ENCODE measurements at places on chromosomes 1 and 21. TPM values are rescaled to one million over a fixed set of nuclear protein-coding genes. Genes with fewer than 3 reads are reported as not detected.

DNA sequence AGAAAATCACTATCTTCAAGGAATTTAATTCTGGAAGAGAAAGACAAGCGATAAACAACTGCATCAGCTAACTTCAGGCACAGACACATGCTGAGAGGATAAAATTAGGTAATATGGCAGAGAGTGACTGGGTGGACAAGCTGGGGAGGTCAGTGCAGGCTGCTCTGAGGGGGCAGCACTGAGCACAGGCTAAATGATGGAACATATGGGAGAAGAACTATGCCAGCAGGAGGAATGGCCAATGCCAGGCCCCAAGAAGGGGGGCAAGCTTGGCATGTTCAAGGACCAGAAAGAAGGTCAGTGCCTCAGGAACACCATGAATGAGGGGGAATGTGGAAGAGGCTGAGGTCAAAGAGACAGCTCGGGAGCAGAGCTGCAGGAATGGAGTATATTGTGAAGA, 190.7 kb upstream of the MAP1LC3C start:
- no peak for DNase-seq

The NGF gene
- total RNA-seq = 2.1 TPM

GRCh38 chr1:155327981-155328380, 7.3 kb downstream of the RUSC1 start:
- DNase-seq = no peak

DNA sequence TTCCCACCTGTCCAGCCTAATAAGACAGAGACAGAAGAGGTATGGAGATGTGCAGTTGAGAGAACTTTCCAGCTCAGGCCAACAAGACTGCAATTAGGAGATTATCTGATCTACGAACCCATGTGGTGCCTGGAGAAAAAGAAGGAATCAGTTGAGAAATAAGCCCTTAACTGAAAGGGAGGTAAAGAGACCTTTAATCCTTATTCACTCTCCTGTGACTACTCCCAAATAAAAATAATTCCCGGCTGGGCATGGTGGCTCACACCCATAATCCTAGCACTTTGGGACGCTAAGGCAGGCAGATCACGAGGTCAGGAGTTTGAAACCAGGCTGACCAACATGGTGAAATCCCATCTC, 31.9 kb upstream of the SARS1 start:
- DNase-seq = no peak

DNA sequence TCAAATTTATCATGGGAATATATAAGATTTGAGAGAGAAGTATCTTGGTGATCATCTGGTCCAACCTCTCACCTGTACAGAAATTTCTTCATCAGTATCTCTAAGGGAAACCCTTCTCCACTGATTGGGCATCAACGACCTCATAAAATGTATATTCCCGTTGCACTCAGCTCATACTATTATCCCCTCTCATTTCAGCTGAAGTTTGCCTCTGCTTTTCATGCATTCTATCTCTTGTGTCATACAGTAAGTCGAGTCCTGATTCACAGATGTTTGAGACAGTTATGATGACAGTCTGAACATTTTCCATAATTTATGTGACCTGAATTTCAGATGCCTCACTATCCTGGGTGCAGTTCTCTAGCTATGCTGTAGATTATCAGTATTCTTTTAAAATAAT, 21.0 kb downstream of the OR10R2 start:
- no peak for DNase-seq

GRCh38 chr1:3775490-3776230, 3.1 kb downstream of the SMIM1 start:
- DNase-seq = peak; percentile 77

The KRTAP11-1 gene
- not detected for total RNA-seq

DNA sequence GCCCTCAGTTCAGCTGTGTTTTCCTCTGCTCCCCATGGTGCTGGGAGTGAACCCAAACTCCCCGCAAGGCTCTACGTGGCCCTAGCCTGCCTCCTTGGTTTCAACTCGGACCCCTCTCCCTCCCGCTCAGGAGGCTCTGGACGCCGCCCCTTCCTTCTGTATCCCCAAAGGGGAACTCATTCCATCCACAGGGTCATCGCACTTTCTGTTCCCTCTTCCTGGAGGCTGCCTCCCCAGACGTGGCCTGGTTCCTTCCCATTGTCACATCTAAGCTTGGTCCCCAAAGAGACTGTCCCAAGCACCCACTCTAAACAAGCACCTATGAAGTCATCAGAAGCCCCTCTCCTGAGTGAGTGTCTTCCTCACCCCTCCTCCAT, 10.9 kb downstream of the KCNAB2 start:
- DNase-seq = no peak

- DNase-seq = no peak
These were observed 88.1 kb upstream of the HIVEP3 start for GRCh38 chr1:42006836-42007235.

- DNase-seq = no peak
These were observed 933 bp downstream of the ANKRD34A start for GRCh38 chr1:145963265-145964019.

DNA sequence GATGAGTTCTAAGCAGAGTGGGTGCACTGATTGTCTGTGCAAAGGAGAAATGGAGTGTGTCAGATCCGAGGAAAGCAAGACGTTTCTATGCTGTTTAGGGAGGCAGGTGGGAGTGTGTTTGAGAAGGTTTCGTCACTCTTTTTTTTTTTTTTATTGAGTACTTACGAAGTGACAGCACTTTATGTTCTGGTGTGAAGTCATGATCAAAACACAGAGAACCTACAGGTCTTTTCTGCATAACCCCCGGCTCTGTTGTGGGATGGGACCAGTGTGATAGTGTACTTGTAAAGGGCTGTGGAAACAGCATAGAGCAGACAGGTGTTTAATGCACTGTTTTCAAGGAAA, 26.7 kb downstream of the MIA3 start:
- no peak for DNase-seq

DNA sequence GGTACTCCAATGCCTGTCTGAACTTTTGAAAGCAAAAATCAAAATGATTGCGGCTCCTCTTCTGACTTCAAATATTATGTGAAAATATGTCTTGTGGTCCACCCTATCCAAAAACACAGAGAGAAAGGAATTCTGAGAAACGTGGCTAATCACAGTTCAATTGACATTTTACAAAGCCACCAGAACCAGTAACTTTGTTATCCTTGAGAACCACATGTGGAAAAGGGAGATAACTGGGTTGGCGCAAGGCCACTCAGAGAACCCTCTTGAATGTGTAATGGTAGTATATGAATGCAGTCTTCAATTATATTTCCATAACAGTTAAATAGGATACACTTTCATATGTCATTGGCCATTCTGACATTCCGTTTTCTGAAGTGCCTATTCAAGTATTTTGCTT, 1030.0 kb upstream of the TMPRSS15 start:
- DNase-seq = no peak

- DNase-seq = no peak
These were observed 433.1 kb downstream of the CAMTA1 start for GRCh38 chr1:7218210-7218832.

DNA sequence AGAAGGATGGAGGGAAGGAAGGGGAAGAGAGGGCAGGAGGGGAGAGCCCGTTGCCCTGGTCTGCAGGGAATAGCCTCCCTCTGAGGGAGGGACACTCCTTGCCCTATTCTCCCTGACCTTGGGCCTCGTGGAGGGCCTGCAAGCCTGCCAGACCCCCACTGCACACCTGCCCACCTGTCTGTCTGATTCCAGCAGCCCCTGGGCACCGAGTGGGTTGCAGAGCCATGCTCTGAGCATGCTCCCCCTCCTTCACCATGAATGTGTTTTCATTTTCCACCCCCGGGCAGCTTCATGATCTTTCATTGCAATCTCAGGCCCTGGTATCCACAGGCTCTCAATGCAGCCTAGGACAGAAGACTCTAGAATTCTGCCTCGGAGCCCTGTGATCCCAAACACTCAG, 5.1 kb upstream of the NPHP4 start:
- peak; percentile 29 for DNase-seq

GRCh38 chr1:70671006-70671405, 259.9 kb downstream of the CTH start:
- DNase-seq = no peak

DNA sequence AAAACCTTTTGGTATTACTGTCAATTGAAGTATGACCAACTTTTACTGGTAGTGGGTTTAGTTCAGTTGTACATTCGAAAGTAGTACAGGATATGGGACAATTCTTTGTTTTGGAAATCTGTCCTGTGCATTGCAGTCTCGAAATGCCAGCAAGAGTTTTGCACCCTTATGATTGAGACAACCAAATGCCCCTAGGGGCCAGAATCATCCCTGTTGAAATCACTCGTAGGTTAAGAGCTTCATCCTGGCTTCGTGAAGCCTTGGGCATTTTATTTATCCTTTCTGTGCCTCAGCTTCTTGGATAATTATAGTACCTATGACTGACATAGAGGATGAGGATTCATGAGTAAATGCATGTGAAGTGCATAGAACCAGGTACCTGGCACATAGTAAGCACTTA, 2.4 kb upstream of the GOLT1A start:
- DNase-seq = no peak

- DNase-seq = no peak
These were observed 38.3 kb upstream of the CLCA4 start for GRCh38 chr1:86508583-86508969.

DNA sequence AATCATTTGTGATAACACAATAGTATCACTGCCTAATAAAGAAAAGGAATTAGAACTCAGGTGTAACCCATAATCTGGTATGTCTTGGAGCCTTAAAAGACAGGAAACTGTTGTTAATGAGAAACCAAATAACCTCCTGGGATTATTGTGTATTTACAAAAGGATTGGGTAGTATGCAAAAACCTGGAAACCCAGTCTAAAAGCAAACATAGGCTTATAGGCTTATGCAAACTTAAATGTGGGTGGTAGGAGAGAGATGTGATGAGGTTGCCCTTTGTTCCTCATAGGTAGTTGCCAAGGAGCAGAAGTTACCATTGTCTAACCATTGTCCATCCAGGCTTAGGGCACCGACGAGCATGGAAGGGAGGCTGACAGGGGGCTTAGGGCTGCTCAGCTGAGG, 165.8 kb downstream of the AK5 start:
- DNase-seq = no peak

DNA sequence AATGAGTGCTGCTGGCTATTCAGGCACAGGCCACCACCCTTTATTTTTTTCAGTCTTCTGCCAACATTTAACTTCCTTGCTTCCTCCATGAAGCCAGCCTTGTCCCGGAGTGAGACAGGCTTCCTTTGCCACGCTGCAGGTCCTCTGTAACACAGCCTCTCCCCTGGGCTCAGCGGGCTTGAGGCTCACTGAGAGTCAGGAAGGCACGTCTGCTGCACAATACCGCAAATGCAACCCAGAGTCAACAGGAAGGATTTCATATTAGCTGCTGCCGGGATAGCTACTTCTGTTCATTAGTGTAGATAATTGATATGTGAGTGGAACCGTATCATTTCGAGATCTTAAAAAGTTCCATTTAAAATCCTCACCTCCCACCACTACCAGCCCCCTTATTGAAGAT, 22.5 kb downstream of the MYOG start:
- no peak for DNase-seq

DNA sequence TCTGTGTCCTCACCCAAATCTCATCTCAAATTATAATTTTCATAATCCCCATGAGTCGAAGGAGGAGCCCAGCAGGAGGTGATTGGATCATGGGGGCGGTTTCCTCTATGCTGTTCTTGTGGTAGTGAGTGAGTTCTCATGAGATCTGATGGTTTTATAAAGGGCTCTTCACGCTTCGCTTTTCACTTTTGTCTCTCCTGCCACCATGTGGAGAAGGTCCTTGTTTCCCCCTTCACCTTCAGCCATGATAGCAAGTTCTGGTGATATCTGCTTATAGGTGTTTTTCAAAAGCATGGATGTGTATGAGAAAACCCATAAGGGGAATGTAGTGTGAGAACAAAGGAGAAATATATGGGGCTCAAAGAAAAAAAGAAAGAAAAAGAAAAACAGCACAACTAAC, 405.9 kb upstream of the RGS18 start:
- DNase-seq = no peak

DNA sequence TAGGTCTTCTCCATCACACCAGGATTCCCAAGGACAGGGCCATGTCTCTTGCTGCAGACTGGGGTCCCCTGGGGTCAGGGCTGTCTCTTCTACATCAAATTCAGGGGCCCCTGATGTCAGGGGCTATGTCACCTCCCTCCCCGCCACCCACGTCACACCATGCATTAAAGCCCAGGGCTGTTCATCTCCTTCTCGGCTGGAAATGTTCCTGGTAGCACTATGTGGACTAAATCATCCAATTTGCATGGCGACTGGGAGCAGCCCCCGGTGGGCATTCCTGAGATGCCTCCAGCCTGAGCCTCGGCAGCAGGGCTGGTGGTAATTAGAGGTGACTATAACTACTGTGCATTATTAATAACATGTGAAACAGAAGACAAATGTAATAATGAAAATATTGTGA, 151.7 kb upstream of the HMGB4 start:
- no peak for DNase-seq

- DNase-seq = no peak
These were observed 3.0 kb downstream of the PTPN22 start for GRCh38 chr1:113868387-113869083.

- DNase-seq = no peak
These were observed 21.8 kb downstream of the PPT1 start for GRCh38 chr1:40075266-40075665.

The C8B gene
- not detected for total RNA-seq

DNA sequence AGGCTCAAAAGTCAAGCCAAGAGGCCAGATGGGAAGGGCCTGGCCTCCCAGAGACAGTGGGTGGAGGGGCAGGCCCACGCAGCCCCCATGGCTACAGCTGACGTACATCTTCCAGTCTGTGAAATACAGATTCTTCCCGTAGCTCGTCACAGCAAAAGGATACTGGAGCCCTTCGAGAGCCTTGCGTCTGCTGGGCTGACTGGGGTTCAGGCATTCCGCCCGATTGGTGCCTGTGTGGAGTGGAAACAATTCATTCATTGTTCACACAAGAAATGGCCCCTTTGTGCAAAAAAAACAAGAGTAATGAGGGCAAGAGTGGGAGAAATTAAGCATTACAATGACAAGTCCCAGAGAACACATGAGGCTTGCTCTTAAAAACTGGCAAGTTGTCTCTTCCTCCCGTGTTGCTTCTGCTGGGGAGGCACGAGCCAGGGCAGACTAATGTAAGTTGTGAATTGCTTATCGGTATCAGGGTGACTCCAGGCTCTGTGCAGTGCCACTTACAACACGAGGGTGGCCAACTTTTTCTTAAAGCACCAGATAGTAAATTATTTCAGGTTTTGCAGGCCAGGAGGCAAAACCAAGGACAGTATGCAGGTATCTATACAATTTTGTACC, 85.1 kb downstream of the NID1 start:
- DNase-seq = no peak

The OR2T2 gene
- total RNA-seq = not detected

GRCh38 chr1:114263343-114263742, 109.7 kb upstream of the SYT6 start:
- DNase-seq = no peak

- no peak for DNase-seq
These were observed 8.3 kb downstream of the CSMD2 start for GRCh38 chr1:34156739-34157138.

- no peak for DNase-seq
These were observed 20.3 kb downstream of the AJAP1 start for GRCh38 chr1:4674676-4675075.

Measured in cardiac septum (tissue), 1 donor.